ENCODE measurements at places on chromosomes 7 and 10.
A peak's percentile ranks its signal among the peaks of the same experiment; 100 is the strongest.

GRCh38 chr10:113711142-113711541 lies 31.4 kb downstream of the CASP7 start:
- no peak for DNase-seq

- DNase-seq = no peak
These were observed 227.2 kb upstream of the PITRM1 start for GRCh38 chr10:3399756-3400155.

DNA sequence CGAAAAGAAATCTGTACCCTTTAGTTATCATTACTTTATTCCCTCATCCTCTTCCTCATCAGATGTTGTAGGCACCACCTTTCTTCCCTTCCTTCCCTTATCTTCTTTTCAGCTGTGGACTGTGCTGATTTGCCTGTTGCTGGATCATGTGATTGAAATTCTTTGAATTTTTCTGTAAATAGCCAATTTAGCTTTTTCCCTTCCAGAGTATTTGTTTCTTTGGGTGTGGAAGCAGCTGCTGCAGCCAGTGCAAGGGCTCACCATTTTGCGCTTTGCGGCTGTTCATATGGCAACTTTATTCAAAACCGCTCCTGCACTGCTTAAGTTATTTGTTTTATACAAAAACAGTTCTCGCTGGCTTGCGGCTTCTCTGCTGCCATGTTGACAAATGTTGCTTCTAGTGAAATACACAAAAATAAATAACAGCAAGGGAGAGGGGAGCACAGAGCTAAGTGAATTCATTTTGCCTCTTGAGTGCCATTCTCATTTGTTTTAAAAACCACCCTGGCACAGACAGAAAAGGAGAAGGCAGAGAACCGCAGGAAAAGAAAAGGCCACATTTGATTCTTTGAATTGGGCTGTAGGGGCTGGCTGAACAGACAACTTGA lies 151.2 kb downstream of the AUTS2 start:
- DNase-seq = no peak

DNA sequence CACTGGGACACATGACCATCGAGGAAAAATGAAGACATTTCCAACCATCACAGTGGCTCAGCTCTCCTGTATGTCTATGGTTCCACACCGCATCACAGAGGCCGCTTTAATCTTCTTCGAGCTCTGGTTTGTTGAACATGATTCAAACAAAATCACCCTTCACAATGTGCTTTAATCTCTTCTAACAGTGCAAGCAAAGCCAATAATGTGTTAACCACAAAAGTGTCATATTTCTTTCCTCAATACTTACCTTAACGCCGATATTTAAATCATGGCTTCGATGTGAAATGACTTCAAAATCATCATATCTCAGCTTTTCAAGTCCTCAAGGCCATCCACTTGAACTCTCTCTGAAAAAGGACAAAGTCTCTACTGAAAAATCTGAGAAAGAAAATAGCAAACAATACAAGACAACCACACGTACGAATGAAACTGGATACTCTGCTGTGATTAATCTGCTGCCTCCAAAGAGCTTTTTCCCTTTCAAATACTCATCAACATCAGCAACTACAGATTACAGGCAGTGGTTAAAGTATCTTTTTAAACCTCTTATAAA lies 23.0 kb upstream of the SVIL start:
- no peak for DNase-seq

- DNase-seq = no peak
These were observed 13.7 kb downstream of the THSD7A start for GRCh38 chr7:11818281-11818680.

DNA sequence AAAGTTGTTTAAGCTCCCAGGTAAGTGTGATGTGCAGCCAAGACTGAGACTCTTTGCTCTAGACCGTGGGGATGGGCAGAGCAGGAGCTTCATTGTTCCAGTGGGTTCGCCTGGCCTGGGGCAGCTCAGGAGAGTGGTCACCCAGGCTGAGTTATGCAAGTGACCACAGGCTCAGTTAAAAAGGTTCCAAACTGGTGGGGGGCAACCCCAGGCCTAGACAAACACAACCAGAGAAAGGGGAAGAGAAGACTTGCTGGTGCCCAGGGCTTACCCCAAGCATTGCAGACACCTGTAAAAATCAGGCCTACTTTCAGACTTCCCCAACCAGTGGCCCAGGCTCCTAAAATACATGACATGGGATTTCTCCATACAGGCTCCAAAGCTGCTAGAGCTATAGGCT lies 21.6 kb downstream of the CREB3L2 start:
- no peak for DNase-seq

DNA sequence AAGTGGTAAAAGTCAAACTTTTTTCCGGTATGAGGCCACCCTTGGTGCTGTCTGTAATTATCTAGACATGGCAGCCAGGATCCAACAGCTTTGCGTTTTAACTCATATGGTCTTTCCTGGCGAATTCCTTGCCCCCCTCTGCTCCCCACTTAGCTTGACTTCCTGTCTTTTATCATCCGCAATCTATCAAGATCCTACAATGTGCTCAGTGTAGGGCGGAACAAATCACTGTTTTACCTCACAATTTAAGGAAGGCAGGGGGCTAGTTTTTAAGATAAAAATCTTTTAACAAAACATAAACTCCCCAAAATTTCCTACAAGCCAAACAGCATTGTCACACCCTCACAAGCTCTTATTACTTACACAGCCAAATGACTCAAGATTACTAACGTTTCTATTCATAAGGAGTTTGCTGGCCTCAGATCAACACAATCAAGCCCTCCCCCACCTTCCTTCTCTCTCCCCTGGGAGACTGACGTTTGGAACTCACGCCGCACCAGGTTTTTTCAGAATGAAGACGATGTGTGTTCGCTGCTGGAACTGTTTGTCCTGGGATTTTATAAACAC lies 1.3 kb upstream of the CDK14 start:
- DNase-seq = no peak

DNA sequence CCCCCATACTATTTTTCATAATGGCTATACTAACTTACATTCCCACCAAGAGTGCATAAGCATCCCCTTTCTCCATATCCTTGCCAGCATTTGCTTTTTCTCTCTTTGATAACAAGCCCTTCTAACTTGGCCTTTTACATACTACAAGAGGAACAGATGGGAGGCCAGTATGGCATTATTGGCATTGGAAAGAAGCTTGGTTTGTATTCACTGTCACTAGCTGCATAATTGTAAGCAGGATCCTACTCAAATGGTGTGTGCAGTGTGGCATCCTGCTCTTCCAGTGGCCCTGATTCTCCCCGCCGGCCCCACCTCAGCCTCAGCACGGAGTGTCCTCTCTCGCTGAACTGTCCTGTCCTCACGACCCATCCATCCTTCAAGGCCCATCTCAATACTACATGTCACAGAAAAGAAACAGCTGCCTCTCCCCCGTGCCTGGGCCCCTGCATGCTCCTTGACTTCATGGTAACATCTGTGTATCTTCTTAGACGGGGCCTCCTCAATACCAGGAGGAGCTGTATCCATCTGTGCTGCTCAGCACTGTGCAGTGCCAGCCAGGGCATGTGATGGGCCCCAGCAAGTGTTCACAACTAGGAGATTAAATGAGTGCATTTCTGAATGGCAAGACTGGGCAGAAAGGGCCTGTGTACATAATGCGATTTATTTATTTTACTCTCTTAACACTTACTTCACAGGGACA lies 205.2 kb downstream of the COBL start:
- no peak for DNase-seq

- DNase-seq = no peak
These were observed 376.5 kb upstream of the PRKCQ start for GRCh38 chr10:6956562-6956961.

- no peak for DNase-seq
These were observed 298.2 kb upstream of the GALNT17 start for GRCh38 chr7:70833726-70834125.

DNA sequence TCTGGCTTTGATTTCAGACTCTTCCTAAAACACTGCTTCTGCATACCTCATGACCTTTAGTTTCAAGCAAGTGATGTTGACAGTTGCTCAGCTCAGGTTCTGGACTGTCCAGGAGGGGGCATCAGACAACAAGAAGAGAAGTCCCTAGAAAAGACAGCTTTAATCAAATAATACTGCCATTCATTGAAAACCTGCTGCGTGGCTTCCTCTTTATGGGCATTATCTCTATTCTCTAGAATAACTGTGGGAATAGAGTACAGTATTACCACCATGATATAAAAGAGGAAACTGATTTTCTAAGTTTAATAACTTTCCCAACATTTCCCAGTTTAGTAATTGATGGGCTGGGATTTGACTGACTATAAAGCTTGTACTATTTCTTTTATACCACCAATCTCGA lies 170.4 kb downstream of the SNX13 start:
- peak; percentile 14 for DNase-seq

DNA sequence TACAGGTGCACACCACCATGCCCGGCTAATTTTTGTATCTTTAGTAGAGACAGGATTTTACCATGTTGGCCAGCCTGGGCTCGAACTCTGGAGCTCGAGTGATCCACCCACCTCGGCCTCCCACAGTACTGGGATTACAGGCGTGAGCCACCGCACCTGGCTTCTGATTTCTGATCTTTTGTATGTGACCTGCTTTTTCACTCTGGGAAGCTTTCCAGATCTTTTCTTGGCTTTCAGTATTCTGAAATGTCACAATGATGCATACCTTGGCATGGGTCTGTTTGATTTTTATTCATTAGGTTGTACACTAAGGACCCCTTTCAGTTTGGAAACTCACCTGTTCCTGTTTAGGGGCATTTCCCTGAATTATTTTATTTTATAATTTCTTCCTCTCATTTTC lies 41.6 kb downstream of the PROSER2 start:
- no peak for DNase-seq

- no peak for DNase-seq
These were observed 7.7 kb upstream of the MINDY3 start for GRCh38 chr10:15868006-15868405.

DNA sequence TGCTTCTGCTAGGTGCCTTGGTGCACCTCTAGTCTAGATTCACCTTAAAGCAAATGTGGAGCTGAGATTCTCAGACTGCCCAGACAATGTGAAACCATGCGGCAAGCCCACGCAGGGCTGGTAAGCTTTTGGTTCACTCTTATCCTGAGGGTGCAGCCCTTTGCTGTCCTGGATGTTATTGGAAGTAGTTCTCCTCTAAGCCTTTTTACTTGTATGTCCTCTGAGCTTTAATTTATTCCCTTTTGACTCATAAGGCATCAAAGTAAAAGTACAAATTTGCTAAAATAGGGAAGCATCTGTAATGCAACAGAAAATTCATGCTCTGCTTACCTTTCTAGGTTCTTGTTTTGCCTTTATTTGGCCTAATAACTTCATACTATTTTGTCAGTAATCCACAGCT lies 186.8 kb downstream of the MACC1 start:
- no peak for DNase-seq

- no peak for DNase-seq
These were observed 424.6 kb downstream of the PAXIP1 start for GRCh38 chr7:154578336-154578735.

DNA sequence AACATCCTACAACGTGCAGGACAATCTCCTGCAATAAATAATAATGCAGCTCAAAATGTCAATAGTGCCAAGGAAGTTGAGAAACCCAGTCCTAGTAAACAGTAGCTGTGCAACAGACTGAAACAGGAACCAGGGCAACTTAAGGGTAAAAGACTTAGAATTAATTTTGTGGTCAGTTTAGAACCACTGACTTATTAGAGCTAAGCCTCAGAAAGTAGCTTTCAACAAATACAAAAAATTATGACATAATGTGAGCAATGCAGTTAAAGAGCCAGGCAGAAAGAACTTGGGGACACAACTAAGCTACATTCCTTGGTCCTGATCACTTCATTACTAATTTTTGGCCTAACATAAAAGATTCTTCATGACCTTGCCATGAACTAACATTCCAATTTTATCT lies 195.4 kb downstream of the MACC1 start:
- no peak for DNase-seq

GRCh38 chr7:2166625-2167280 lies 66.0 kb downstream of the MAD1L1 start:
- no peak for DNase-seq

DNA sequence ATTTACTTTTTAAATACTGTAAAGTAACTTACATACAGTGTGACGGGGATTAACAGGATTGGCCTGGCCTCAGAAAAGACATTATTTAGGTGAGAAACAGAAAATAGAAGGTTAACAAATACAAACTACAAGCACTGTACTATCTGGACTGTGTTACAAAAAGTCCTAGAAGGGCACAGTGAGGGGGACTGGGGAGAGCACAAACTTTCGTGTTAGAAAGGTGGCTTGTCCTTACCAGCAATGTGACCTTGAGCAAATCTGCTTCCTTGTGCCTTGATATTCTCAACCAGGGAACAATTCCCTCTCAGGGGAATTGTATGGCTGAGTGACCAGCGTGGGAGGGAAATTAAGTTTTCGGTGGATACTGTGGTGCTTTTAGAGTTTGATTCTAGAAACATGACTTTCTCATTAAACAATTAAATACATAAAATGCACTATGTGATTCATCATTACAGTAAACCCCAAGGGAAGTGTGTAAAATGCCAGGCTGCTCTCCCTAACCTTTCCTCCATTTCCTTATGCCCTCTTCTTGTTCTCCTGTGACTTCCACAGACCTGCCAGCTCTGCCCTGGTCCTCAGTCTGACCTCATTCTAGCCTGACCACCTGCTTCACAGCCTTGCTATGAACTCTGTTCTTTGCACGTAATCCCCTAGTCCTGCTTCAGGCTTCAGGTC lies 57.7 kb downstream of the OSBPL3 start:
- DNase-seq = no peak

DNA sequence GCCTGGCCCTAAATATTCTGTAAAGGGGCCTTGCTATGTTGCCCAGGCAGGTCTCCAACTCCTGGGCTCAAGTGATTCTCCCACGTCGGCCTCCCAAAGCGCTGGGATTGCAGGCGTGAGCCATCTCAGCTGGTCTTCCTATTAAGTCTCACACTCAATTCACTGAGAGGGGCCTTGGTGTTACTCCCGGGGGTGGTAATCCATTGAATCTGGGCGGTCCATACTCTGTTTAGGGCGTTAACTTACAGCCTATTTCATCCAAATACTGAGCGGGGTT lies 665 bp upstream of the SRRT start:
- no peak for DNase-seq

- no peak for DNase-seq
These were observed 31.4 kb upstream of the AQP1 start for GRCh38 chr7:30880125-30880720.

- no peak for DNase-seq
These were observed 63.6 kb downstream of the ANKRD7 start for GRCh38 chr7:118288098-118288497.

- DNase-seq = no peak
These were observed 805 bp upstream of the WDFY4 start for GRCh38 chr10:48683868-48684267.
